ENCODE measurements at places on chromosomes 1 and 21.

- DNase-seq: no peak
These were observed 938 bp upstream of the ACTN2 start for GRCh38 chr1:236685205-236685916.

- no peak for DNase-seq
These were observed 14.4 kb upstream of the SAMSN1 start for GRCh38 chr21:14560555-14560954.

GRCh38 chr1:213925531-213926182 is 62.1 kb upstream of the PROX1 start:
- no peak for DNase-seq

GRCh38 chr1:115373305-115373704 is 35.3 kb upstream of the NGF start:
- no peak for DNase-seq

DNA sequence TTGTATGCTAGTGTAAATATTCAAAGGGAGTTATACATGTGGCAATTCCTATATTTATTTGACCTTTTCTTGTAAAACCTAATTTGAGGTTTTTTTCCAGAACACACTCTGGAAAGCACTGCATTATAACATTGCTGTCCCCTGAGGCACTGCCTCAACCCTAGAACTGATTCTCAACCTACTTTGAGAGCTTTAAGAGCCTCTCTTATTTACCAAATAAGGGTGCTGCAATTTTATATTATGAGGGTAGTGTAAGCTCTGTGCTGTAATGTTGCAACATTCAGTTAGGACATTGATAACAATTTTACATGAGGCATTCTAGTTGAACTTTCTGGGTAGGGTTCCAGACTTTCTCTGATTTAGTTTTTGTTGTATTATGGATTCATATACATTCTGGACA is 302.2 kb upstream of the DEPDC1 start:
- DNase-seq: no peak

GRCh38 chr1:156431769-156432668 is 63.0 kb downstream of the RHBG start:
- no peak for DNase-seq

DNA sequence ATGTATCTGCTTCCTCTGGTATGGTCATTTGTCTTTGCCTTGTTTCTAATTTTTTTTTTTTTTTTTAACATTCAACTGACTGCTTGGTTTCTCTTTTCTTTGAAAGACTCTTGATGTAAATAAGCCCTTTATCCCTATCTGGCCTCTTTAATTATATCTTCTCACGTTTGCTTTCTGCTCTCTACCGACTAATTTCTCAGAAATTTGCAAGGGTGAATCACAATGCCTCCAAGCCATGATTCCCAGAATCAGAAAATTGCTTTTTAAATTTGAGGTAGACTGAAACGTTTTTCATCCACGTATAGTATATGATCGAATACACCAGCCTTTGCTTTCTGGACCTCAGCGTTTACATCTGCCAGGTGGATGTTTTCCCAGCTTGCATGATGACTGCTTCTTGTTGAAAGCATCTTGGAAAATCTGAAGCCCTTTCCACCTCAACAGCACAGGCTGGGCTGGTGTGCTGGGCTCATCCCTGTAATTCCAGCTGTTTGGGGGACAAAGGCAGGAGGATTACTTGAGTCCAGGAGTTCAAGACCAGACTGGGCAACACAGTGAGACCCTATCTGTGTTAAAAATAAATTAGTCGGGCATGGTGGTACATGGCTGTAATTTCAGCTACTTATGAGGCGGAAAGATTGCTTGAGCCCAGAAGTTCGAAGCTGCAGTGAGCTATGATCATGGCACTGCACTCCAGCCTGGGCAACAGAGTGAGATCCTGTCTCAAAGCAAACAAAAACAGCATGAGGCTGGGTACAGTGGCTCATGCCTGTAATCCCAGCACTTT is 35.0 kb upstream of the GPR137B start:
- DNase-seq: no peak

DNA sequence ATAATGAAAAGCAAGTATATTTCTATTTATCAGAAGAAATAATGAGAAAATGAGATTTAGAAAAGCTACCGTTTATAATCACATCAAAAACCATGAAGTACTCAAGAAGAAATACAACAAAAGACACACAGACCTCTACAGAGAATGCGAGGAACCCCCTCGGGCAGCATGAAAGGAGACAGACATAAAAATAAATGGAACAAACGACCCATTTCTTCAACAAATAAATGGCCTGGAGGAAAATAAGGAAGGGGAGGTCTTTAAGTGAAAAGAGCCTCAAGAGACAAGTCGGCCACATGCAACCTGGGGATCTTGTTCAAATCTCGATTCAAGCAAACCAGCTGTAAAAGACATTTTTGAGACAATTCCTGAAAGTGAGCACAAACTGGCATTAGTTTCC is 6.0 kb downstream of the CFAP74 start:
- DNase-seq: no peak

- no peak for DNase-seq
These were observed 5.6 kb upstream of the SH3D21 start for GRCh38 chr1:36300526-36300925.

GRCh38 chr1:180243517-180244221 is 13.6 kb downstream of the LHX4 start:
- no peak for DNase-seq

DNA sequence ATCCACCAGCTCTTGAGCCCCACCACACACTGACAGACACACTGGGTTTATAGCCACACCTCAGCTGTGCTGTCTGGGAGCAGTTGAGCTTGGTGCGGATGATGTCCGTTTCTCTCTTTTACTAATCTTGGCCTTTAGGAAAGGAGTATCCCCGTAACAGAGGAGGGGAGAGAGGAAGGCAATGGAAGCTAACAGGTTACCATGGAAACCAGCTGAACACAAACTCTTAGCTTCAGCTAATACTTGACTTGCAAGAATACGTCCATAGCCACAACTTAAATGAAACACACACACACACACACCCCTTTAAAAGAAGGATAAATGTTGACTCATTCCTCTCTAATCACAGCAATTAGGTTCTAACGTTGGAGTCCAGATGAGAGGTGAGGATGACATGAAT is 28.0 kb upstream of the LRRN2 start:
- DNase-seq: no peak

DNA sequence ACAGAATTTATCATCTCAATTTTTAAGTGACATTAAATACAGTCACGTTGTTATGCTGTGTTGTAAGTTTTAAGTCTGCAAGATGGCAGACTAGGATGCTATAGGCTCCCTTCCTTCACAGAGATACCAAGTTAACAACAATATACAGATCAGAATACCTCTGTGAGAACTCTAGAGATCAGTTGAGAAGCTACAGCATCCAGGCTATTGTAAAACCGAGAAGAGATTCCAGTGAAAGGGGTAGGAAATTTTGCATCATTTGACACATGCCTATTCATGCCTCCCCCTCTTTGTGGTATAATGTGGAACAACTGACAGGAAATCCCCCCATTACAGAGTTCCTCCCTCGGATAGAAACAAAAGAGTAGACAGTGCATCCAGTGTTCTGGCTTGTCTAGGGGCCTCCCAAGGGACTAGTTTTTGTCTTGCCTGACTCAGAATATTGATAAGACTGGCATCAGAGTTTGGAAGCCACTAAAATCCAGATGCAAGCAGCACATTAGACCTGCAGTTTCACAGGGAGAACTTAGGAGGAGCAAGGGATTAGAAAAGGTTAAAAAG is 80.6 kb downstream of the LBR start:
- DNase-seq: no peak

GRCh38 chr1:37469386-37469785 is 5.0 kb upstream of the ZC3H12A start:
- DNase-seq: no peak

- no peak for DNase-seq
These were observed 76.4 kb upstream of the IFFO2 start for GRCh38 chr1:19032701-19033514.

DNA sequence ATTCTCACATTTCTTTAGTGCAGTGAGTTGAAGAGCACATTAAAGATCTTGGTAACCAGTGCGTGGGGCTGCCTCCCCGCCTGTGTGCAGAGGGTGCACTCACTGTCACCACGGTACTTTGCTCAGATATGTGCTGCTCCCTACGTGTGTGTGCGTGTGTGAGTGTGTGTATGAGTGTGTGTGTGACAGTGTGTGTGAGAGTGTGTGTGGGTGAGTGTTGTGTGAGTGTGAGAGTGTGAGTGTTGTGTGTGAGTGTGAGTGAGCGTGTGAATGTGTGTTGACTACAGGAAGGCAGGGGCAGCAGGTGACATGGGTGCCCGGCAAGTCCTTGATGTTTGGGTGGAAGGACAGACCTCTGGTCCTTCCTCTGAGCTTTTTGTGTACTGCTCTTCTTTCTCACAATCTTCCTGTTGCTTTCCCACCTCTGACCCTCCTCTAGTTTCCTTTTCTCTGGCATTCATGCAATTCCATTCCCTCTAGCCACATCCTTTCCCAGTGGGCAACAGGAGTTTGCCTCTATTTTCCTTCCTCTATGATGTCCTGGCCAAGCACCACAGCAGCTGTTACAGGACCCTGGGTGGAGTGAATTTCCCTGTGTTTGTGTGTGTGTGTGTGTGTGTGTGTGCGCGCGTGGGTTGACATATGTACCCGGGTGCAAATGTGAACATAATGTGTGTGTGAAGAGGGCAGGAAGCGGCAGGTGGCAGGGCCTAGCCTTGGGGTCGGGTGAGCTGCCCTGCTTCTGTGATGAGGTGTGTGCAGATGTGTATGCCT is 19.8 kb downstream of the LHX4 start:
- no peak for DNase-seq

DNA sequence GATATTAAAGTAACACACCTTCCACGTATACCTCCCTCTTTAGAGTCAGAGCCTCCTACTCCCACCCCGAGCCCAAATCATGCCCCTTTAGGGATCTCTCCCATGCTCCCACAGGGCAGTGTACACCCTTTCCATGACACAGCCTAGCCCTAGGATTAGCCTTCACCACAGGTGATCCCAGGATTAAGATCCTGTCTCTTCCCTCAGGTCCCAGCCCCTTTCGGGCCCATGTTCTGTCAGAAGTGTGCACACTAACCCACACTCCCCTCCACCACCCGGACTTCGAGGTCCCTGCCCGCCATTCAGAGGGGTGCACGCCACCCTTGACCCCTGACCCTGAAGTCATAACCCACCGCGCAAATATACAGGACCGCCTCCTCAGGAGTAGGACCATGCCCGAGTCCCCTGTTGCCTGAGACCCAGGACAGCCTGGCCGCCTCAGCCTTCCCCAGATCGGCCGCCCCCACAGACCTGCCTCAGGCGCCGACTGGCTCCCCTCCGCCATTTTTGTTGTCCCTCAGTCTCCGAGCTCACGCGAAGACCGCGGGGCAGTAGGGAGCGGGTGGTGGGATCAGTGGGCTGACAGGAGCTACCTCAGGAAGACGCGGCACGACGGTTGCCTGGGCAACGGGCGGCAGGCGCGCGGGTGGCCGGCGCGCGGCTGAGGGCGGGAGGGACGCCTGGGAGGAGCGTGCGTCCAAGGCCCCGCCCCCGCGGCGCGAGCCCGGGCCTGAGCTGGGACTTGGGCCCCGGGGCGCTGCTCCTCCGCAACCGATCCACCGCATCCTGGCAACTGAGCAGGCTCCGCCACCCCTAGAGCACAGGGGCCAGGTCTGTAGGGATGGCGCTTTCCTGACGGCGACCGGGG is at the start of gene AGBL4:
Gene AGBL4 (minus strand): TSS at position 663 of the 868 bp plus-strand sequence.
- DNase-seq: peak; percentile 52

GRCh38 chr1:16386454-16387113 is 19.5 kb downstream of the SZRD1 start:
- no peak for DNase-seq

DNA sequence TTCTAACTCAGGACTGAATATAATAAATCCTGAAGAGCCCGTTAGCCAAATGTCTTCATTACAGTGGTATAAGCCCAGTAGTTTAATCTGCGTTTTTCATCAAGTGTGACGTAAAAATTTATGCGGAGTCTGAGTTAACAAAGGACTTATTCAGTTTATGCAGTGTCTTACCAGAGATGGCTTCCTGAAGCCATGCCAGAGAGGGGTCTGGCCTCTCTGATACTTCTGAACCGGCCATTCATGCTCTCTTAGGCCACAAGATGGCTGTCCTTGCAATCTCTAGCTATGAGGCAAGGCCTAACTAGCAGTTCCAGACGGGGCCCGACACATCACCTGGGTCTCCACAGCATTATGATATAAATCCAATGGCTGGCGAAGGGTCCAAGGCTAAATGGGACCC is 101.4 kb downstream of the TEX35 start:
- DNase-seq: no peak

GRCh38 chr1:46131712-46132528 is 509 bp downstream of the PIK3R3 start:
- peak; percentile 31 for DNase-seq

DNA sequence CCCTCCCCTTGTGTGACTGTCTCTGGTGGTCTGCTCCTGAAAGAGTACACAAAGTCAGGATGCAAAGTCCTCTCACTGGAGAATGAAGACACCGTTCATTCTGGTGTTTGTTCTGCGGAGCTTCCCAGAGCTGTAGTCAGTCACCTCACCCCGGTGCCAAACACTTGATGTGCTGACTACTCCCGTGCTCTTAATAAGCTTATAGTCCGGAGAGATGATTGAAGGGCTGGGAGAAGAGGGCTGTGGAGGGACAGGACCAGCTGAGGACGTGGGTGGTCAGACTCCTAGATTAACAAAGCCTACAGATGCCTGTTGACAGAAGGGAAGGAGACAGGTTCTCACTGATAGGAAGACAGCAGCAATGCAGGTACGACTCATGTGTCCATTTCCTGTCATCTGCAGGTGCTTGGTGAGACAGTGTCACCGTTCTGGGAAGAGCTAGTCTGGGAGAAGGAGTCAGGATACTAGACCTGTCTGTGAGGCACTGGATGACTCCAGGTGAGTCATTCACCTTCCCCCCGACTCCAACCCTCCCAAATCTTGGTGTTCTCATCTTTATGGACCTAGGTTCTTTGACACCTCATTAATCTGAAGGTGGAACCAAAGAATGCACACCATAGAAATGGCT is 40.4 kb upstream of the LRRN2 start:
- no peak for DNase-seq

GRCh38 chr21:33040215-33040614 is 14.5 kb downstream of the OLIG2 start:
- no peak for DNase-seq

- DNase-seq: no peak
These were observed 316.3 kb upstream of the GREM2 start for GRCh38 chr1:240928265-240928664.

DNA sequence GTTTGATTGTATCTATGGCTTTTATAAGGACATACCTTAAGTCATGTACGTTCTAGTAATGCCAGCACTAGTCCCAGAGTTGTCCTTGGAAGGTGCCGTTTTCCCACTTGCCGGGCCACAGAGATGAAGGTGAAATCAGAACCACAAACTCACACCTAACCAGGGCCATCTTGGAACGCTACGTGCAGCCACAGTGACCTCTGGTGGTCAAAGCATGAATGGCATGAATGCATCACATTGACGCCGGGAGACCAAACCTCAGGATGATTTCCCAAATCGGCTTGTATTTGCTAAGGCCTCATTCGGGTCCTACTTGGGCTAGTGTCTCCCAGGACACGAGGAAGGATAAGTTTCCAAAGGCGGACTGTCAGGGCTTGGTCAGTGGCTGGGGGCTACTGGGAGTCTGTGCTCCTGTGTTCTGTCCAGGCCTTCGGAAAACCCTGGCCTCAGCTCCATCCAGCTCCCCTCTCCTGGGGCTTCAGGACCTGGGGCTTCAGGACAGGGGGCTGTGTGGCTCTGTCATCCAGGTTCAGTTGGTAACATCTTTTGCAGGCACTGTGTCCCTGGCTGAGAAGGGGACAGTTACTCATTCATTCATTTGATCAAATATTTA is 260.5 kb downstream of the PRDM2 start:
- peak; percentile 60 for DNase-seq

Data from heart left ventricle (tissue), 16 donors.